Glomerular endothelial cell (primary cell): ENCODE measurements at places on chromosomes 6 and 20.

GRCh38 chr6:169847901-169848311, 96.5 kb downstream of the ERMARD start:
- no peak for DNase-seq

DNA sequence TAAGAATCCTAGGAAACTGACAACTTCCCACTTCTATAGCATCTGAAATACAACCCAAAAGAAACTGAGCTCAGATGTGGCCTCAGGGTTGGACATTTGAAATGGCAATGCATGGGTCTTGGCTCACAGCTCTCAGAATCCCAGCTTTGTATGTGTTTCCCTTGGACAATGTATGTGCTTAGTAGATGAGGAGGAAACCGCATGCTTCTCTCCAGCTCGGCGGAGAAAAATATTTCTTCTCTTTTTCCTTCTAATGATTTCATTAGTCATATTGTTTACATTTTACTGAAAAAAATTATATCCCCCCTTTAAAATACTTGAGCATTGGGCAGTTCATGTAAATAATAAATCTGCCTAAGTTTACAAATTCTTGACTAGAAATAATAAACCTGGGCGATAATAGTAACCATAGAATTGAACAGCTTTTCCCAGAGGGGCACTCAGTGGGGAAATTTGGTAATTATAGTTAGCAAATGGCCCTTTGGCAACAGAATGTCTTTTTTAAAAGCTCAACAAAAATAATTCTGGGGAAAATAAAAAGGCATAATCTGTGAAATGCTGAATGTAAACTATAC, 55.3 kb downstream of the PFDN4 start:
- no peak for DNase-seq

- no peak for DNase-seq
Measured at GRCh38 chr6:52904562-52905279, 4.8 kb downstream of the GSTA3 start.

DNA sequence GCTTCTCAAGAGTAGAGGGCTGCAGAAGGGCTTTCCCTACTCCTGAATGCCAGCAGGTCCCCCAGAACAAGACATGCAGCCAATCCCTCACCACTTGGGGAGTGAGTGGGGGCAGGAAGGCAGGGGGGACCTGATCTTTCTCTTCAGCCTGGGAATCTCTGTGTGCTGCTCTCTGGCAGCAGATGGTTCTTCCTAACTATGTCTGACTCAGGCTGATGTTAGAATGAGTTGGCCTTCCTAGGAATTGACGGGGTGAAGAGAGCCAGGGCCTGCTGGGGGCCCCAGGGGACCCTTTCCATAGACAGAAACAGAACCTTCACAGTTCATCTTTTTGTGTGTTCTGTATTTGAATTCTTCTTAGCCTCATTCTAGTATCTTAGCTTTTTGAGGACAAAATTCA, 29.0 kb upstream of the TCP11 start:
- no peak for DNase-seq

DNA sequence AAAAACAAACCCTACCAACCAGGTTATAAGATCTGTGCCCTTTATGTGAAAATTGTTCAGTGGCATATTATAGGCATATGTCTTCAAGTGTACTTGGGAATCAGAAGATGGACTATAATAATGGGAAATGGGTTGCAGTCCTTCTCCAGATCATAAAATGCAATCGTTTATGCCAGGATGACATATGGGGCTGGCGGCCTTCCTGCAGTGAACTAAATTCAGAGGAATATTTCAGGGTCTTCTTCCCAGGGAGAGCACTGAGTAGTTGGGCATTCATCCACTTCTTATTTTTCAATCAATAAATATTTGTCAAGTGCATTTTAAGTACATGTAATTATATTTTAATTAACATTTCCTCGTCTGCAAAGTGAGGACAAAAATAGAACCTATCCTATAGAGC, 176.2 kb upstream of the CNR1 start:
- DNase-seq, result no peak

- no peak for DNase-seq
Measured at GRCh38 chr20:47146686-47147085, 209.8 kb downstream of the ZMYND8 start.

DNA sequence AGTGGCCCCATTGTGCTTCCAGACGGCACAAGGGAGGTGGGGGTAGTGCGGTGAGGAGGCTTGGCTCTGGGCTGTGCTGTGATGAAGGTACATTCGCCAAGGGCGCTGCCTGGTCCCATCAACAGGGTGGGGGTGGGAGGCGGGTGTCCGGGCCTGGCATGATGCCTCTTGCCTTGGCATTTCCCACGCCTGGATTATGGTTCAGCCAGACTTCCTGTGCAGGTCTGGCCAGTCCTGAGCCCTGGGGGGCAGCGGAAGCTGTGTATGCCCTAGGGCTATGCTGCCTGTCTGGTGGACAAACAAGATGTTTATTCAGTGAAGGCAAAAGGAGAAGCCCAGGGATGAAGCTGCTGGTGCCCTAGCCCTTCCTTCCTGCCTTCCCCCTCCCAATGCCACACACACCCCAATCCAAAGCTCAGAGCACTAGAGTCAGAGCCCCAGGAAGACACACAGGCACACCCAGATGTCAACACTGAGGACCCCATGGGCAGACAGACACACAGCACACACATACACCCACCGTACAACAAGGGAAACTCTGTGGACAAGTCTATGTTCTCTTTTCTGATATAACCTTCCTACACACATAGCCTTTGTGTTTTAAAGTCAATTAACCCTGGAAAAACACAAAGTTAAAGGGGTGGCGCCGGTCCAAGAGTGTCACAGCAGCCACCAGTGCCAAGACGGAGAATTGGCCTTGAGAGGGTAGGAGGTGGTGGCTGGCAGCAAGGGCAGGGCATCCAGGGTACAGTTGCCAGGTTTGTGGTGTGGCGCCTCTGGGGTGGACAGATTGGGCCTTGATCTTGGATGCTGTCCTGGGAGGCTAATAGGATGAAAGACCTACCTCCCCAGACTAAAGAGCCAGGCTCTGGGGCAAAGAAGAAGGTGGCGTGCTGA, 54.7 kb upstream of the SAYSD1 start:
- DNase-seq, result no peak

- no peak for DNase-seq
Measured at GRCh38 chr20:19918965-19919329, 98.2 kb upstream of the NAA20 start.

DNA sequence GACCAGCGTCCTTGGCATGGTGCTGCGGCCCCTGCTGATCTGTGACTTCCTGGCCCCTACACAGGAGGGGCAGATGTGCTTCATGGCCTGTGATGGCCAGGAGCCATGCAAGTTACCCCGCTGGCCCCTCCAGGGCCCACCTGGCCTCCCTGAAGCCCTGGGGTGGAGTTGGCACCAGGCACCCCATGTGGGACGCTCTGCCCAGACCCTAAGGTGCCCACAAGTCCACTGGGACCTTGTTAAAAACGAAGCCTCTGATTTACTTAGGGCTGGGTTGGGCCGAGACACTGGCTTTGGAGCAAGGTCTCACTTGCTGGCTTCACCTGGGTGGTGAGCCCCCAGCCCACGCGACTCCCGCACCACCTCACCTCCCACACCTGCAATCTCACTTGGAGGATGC, 139.0 kb downstream of the PHACTR3 start:
- no peak for DNase-seq

- DNase-seq, result no peak
Measured at GRCh38 chr20:50272724-50273446, 82.3 kb downstream of the CEBPB start.
